ENCODE measurements at places on chromosomes 11 and 22.

DNA sequence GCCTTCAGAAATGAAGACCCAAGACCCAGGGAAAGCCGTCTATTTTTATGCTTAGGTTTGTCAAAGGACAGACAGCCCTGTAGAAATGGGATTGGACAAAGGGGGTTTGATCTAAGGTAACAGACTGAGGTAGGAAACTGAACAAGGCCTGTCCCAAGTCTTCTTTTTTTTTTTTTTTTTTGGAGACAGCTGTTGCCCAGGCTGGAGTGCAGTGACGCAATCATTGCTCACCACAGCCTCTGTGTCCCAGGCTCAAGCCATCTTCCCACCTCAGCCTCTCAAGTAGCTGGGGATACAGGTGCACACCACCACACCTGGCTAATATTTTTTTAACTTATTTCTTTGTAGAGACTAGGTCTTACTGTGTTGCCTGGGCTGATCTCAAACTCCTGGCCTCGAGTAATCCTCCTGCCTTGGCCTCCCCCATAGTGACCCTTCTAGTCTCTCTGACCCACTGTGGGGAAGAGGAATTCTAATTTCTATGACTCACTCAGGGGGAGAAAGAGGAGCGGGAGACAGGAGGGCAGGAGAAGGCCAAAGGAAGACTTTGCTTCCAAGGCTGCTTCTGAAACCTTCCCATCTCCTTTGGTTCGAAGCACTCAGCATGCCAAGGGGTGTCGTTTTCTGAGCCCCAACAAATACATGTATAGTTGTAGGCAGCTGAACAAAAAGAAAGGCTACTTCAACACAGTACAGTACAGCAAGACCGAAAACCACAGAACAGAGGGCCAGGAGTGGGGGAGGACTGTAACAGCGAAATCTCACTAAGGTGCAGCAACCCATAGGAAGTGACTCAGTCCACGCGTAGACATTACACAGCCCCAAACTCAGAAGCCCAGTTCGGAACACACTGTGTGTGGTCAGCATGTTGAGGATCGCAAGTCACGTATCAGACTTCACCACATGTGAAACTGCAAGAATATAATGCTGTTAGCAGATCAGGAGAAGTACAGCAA is 872 bp downstream of the TMA7B start:
- peak; percentile 70 for DNase-seq

- peak; percentile 41 for DNase-seq
These were observed 22.3 kb downstream of the KCNQ1 start for GRCh38 chr11:2466869-2467694.

- DNase-seq: no peak
These were observed 204.2 kb upstream of the TBCEL start for GRCh38 chr11:120819437-120820365.

DNA sequence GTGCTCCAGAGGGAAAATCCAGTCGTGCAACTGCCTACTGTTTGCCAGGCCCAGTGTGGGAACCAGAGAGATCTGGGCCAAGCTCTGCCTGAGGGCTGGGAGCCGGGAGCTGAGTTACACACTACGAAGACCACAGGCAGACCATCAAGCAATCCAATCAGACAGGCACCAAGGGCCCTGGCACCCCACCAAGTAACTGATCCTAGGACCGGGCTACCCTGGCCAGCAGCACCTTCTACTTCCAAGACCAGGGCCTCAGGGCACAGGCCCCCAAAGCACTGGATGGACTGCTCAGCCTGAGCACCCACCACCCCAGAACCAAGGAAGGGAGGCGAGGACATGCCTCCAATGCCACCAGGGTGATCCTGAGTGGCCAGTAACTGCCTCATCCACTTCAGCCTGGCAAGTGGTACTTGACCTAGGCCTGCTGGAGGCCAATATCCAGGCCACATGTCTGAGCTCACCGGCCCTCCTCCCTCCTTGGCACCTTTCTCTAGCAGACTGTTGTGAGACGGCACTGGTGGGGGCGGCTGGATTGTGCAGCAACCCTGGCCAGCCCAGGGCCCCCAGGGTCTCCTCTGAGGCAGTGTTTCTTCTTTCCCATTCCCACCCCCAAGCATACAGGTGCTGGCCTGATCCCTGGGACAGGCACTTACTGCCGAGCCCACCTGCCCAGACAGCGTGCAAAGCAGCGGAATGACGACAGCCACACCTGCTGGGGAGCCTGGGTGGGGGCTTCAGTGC is 20.7 kb upstream of the ARFGAP3 start:
- DNase-seq: no peak

DNA sequence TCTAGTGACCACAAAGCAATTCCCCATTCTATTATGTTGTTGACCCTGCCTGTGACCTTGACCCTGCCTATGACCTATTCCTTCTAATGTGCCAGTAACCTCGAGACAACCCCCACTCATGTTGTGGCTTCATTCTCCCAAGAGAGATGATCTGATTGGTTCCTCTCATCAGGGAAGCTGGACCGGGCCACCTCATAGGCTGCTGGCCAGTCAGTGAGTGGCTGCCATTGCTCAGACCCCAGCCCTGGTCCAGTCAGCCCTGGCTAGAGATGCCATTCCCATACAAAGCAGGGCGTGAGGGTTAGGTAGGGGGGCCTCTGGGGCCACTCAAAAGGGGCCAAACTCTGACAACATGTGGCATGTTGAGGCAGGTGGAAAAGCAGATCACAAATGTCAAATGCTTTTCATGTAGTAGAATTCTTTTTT is 11.9 kb downstream of the SLC29A2 start:
- DNase-seq: no peak
